SHP77 (cell line): ENCODE measurements at places on chromosomes 1 and 21.

DNA sequence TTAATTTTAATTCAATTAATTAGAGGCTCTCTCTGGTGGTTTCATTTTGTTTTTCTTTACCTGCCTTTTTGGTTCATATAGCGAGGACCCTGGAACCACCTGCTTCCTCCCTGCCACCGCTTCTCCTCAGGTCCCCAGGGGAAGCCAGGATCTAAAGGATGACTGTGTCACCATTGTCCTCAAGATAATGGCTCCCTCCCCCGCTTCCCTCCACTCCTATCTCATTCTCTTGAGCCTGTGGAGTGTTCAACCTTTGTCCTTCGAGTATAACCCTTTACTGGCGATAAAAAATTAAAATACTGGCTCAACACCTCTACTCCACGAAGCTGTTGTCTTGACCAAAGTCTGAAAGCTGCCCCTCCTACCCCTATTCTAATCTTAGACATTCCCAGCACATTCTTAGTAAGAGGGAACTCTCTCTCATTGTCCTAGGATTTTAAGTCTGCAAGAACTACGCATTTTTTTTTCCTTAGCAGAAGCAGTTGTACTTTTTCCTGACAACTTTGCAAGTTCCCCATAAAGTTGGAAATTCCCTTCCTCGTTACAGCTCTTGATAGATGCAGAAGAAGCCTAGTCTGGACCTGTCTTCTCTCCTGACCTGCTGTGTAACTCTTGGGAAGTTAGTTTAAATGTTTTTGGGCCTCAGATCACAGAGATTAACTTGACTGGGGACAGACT, 12.6 kb upstream of the MAPKAPK2 start:
- no peak for DNase-seq

- no peak for DNase-seq
Observed at GRCh38 chr21:25406887-25407579, 200.2 kb downstream of the MRPL39 start.

DNA sequence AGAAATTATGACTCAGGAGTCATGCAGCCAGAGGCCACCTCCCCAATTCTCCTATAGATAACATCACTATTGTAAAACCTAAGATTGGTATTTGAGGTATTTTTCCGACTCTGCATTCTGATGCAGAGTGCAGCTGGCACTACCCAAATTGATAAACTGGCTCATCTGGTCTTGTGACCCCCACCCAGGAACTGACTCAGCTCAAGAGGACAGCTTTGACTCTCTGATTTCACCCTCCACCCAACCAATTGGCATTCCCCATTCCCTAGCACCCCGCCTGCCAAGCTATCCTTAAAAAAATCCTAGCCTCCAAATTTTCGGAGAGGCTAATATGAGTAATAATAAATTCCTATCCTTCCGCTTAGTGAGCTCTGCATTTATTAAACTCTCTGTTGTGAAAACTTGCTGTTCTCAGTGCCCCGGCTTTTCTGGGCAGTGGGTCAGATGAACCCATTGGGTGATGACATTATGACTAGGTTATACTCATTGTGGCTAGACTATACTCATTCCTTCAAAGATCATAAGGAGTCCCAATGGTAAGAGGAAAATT, 39.4 kb upstream of the EPS15 start:
- DNase-seq, result no peak

DNA sequence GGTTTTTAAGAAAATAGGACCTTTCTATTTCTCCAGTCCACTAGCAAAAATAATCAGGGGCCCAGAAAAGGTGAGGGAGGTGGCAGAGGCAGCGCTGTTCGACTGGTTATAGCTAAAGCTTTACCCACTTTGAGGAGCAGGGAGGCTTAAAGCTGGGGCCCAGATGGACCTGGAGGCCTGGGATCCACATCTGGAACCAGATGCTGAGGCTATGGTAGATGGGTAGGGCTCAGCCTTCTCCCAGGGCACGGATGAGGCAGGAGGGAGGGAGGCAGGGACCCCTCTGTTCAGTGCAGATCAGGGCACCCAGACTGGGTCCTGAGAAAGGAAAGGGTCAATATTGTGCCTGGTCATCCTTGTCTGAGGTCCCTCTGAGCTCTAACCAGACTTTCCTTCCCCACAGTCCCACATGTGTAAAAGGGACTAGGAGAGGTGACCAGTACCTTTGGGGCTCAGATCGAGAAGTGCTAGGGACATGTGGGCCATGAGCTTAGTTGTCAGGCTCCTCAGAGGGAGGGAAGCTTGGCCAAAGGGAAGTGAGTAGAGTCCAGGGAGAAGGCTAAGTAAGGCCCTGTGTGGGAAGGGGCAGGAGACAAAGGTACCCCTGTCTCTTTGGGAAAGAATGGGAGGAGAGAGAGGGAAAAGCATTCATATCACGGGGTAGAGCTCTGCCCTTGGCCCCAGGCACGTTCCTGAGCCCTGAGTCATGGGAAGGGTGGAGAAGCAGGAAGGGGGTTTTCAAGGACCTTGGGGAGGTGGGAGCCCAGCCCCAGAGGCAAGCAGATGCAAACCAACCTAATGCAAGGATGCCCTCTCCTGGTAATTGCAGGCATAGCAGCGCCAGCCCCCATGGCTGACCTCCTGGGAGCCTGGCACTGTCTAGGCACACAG, 15.4 kb downstream of the LMNA start:
- peak; percentile 76 for DNase-seq

- no peak for DNase-seq
Observed at GRCh38 chr21:38798481-38798882, 7.2 kb upstream of the ETS2 start.

- no peak for DNase-seq
Observed at GRCh38 chr1:214316593-214316992, 35.6 kb downstream of the SMYD2 start.

DNA sequence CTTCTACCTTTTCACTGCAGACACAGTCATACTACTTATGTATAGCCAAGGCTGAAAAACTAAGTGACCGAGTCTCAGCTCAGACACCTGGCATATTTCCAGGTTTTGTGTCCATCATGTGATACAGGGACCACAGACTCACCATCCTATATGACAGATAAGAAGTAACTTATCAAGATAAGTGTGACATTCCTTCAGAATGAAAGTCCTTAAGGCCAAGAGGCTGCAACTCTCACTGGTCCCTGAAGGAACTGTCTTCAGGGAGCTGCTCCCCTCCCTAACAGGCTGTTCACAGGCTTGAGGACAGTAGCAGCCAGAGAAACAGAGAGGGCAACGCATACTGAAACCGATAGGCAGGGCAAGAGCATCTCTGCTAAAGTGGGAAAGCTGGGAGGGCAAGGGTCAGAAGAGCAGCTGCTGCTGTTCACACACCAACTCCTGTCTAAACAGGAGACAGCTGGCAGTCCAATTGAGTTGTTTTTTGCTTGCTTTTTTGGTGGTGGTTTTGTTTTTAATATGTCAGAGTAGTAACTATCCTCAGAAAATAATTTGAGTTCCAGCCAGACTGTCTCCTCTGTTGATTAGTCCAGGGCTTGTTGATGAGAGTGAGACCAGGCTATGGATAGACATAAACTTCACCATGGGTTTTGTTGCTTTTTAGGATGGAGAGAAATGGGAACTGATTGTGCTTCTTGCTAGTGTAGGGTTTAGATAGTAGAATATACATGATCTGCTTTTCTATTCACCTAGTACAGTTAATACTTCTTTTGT, 67.7 kb downstream of the MACF1 start:
- peak; percentile 92 for DNase-seq

DNA sequence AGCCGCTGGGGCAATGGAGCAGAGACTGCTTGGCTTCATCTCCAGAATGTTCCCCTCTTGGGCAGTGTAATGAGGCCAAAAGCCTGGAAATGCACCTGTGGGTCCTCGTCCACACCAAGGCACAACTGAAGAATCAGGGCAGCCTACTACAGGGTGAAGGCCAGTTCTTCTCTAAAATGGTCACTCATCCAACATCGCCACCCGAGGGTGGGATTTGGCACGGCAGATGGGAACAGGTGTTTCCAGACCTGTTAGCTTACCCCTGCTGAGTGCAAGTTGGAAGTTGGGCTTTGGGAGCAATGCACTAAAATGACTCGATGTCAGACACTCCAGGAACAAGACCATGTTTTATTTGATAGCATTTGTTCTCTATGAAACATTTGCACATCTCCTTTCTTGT, 543.7 kb downstream of the NPHP4 start:
- no peak for DNase-seq

- no peak for DNase-seq
Observed at GRCh38 chr1:78980511-78980910, 26.0 kb downstream of the ADGRL4 start.

GRCh38 chr21:26441149-26441548, 131.9 kb downstream of the CYYR1 start:
- no peak for DNase-seq

GRCh38 chr1:229913489-229913888, 153.5 kb upstream of the GALNT2 start:
- DNase-seq, result no peak

- no peak for DNase-seq
Observed at GRCh38 chr1:6972399-6972798, 187.1 kb downstream of the CAMTA1 start.

DNA sequence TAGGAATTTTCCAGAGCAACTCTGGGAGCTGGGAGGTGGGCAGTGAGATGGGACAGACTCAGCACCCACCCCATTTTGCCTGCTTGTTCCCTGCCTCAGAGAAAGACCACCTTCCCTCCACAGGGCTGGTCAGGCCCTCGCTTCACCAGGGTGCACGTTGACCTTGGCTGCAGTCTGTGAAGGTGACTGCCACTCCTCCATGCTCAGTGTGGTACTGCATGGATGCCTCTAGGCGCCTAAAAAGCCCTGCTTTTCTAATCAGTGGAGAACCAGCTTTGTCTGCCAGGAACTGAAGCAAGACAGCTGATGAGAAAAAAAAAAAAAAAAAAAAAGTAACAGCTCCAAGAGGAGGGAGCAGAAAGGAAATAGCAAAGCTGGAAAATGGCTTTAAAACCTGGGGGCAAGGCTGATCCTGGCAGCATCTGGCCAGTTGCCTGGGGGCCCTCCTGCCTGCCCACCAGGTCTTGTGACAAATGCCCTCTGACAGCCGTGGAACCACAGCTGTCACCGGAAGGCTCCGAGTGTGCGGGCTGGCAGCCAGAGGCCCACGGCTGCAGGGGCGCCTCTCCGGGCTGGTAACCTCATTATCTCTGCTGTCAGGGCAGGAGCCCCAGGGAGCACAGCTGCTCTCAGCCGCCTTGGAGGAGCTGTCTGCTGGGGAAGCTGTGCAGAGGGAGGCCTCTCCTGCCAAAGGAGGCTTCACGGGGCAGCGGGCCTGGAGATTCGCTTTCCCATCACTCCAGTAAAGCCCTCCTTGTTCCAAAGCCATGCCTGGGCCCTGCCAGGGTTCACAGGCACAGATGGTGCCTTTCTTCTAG, 13.7 kb downstream of the KIAA1614 start:
- DNase-seq, result no peak

DNA sequence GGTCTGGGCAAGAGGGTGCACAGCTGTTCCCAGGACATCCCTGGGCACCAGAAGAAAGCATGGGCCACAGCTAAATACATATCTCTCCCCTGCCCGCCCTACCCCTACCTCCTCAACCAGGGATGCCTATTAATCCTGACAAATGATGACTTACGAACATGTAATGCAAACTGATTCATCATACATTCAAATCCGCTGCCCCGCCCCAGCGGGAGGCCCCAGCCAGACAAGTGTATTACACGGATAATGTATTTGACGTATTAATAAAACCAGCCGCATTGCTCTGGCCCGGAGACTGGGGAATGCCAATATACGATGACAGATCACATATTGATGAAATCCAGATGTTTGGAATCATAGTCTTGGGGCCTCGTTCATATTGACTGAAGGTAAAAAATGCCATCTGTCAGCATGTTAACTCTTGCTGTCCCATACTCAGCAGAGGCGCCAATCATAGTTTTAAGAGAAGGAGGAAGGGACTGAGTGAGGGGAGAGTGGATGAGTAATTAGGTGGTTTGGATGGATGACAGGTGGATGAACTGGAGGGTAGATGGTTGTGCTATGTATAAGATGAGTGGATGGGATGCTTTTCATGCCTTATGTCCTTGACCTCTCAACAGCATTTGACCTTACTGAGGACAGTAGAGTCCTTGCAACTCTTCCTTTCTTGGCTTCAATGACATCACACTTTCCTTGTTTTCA, 68.2 kb downstream of the TMEM53 start:
- no peak for DNase-seq

GRCh38 chr1:172322219-172323061, 98.0 kb upstream of the C1orf105 start:
- DNase-seq, result peak; percentile 42

DNA sequence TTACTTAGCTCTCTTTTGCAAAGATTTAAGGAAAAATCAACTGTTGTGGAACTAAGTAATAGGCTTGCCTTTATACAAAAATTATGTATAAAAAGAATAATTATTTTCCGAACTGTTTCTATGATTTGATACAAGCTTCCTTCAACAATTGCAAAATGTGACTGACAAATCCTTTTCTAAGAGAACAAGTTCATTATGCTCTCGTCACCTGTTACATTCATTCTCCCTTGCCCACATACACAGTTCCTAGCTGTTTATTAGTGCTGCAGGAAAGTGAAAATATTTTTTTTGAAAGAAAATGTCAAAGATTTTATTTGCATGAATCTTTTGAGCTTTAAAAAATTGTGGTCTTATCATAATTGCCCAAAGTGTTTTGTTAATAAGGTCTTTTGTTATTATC, 466.2 kb downstream of the USP25 start:
- DNase-seq, result no peak

- DNase-seq, result no peak
Observed at GRCh38 chr1:223177681-223178080, 34.6 kb upstream of the TLR5 start.

- no peak for DNase-seq
Observed at GRCh38 chr1:200771625-200772555, 33.2 kb downstream of the CAMSAP2 start.

GRCh38 chr1:155938220-155938627, 3.2 kb upstream of the RXFP4 start:
- DNase-seq, result peak; percentile 85

DNA sequence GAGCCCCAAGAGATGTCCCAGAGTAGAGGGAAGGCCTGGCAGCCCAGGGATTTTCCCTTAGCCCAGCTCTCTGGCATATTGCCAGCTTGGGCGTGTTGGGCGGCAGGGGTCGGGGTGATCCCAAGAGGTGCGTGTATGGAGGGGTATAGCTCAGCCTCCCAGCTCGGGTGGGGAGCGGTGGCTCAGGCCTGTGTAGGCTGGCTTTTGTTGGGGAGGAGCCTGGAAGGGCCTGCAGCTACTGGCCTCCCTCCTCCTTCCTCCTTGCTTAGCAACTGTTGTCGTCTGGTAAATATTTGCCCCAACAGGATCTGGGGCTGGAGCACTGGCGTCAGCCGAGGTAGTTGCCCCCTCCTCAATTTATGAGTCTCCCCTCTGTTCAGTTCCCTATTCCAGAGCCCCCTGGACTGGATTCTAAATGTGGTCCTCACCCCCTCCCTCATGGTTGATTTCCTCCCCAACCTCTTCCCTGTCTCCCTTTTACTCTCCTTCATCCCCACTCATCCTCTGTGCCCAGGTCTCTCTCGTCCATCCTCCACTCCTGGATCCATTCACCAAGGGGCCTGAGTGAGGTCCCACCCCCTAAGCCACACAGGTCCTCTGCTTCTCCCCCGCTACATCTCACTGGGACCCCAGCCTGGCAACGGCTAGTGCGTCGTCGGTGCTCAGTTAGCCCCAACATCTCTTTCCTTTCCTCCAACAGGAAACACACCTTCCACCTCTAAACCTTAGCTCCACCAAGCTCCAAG, 10.3 kb upstream of the LMNA start:
- DNase-seq, result peak; percentile 61
